ENCODE measurements at places on chromosomes 7 and 10.

GRCh38 chr10:47449979-47450378, 33.9 kb downstream of the ANXA8 start:
- no peak for DNase-seq

- no peak for DNase-seq
Measured at GRCh38 chr10:98267894-98268693, at the start of gene LOXL4. LOXL4 (minus strand) TSS chr10:98268194; CDS start chr10:98263019, 5,175 bp downstream.

DNA sequence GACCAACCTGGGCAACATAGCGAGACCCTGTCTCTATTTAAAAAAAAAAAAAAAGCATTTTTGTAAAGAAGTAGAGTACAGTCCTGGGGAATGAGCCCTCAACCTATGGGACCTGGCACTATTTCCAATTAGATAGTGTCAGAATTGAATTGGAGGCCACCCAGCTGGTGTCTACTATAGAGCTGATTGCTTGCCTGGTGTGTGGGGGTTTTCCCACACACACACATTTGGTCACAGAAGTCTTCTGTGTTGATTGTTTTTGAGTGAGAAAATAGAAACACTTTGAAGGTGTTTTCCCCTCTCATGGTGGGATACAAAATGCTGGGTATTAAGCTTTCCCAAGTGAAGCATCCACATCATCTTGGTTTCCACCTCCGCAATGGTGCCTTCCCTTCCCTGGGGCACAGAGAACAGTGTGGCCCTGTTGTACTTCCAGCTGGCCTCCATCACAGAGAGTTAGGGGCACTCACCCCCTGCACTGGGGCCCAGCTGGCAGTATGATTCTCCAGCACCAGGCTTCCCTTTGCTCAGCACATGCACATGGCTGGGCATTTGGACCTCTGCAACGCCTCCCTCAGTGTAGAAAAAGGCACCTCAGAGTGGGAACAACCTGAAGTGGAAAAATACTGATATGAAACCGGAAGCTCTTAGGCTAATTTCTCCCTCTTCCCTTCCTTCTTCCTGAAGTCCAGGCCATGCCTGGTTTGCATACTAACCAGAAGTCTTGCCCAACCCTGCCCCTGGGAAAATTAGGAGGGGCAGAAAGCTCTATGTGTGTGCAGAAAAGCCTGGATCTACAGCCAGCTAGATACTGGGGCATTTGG, 10.7 kb upstream of the NFKB2 start:
- DNase-seq = no peak

- no peak for DNase-seq
Measured at GRCh38 chr7:44060091-44060947, 5.0 kb downstream of the PGAM2 start.

DNA sequence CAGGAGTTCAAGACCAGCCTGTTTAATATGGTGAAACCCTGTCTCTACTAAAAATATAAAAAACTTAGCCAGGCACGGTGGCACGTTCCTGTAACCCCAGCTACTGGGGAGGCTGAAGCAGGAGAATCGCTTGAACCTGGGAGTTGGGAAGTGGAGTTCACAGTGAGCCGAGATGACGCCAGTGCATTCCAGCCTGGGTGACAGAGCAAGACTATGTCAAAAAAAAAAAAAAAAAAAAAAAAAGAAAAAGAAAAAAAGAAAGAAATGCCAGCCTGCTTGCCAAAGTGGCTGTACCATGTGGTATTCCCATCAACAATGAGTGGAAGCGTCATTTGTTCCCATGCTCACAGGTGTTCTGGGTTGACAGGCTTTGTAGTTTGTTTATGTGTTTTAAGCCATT, 43.3 kb upstream of the NPTX2 start:
- no peak for DNase-seq

- DNase-seq = no peak
Measured at GRCh38 chr10:114453576-114453975, 49.3 kb upstream of the AFAP1L2 start.

DNA sequence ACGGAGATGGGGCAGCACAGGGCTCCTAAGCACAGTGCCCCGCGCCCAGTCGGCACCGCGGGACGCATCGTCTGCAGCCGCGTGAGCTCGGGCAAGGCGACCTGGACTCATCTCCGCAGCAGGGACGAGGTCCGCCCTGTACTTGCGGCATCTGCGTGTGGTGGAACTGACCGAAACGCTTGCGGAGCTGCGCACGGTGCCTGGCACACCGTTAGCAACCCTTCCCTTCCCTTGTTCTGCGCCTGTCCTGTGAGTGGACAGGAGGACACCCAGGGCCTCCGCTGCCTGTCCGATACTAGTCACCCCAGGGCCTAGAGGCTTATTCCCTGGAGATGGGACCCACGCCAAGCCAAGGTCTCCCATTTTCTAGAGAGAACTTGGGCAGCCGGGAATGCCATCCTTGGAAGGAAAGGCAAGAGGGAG, 98.5 kb downstream of the WDR11 start:
- DNase-seq = no peak

- no peak for DNase-seq
Measured at GRCh38 chr7:29230871-29231345, 36.3 kb downstream of the CHN2 start.

DNA sequence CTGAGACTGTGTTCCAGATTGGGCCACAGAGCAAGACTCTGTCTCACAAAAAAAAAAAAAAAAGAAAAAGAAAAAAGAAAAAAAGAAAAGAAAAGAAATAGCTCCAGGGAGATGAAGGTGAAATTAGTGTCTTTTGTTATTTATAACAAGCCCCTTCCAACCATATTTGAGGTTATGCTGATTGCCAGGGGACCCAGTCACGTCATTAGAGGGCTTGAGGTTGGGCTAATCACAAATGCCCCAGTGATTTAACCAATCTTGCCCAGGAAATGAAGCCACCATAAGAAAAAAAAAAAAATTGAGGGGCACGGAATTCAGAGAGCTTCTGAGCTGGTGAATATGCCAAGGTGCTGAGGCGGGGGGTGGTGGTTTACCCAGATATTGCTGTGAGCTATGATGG, 11.3 kb upstream of the RNF216 start:
- DNase-seq = no peak

GRCh38 chr10:73517166-73517888, 21.5 kb upstream of the PPP3CB start:
- DNase-seq = no peak

GRCh38 chr10:131997366-131998049, 15.8 kb upstream of the BNIP3 start:
- no peak for DNase-seq

- DNase-seq = no peak
Measured at GRCh38 chr7:64630496-64630895, 35.4 kb upstream of the ZNF107 start.

GRCh38 chr7:132895231-132895630, 186.7 kb downstream of the CHCHD3 start:
- no peak for DNase-seq

DNA sequence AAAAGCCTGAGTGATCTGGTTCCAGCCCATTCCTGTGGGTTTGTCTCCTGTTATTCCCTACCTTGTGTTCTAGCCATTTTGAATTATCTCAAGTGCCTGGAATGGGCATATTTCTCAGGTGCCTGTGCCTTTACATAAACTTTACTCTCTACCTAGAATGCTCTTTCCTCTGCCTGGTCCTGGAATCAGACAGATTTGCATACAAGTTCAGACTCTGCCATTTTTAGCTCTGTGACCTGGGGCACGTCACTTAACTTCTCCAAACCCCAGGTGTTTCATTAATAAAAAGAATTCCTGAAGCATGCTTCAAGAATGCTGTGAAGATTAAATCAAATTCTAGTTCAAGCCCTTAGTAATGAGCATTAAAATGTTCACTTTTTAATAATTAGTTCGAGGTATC, 7.8 kb downstream of the DCLRE1A start:
- DNase-seq = no peak

DNA sequence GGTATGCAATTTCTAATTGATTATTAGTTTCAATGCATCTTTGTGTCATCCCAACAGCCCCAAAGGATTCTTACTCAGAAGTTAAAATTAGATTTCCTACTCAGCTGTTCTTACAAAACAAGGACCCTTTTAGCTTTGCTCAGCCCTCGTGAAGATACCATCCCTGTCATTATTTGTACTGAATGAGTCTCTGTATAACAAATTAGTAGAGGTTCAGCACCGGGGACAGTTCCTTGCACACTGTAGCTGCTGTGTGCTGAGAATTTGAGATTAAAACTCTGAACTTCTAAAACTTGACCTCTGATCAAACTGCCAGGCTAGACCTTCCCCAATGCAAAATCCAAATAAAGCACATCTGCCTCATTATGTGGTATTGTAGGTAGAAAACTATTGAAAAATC, 299.1 kb downstream of the LHFPL3 start:
- no peak for DNase-seq

- DNase-seq = no peak
Measured at GRCh38 chr7:28036696-28037095, 143.9 kb downstream of the JAZF1 start.

DNA sequence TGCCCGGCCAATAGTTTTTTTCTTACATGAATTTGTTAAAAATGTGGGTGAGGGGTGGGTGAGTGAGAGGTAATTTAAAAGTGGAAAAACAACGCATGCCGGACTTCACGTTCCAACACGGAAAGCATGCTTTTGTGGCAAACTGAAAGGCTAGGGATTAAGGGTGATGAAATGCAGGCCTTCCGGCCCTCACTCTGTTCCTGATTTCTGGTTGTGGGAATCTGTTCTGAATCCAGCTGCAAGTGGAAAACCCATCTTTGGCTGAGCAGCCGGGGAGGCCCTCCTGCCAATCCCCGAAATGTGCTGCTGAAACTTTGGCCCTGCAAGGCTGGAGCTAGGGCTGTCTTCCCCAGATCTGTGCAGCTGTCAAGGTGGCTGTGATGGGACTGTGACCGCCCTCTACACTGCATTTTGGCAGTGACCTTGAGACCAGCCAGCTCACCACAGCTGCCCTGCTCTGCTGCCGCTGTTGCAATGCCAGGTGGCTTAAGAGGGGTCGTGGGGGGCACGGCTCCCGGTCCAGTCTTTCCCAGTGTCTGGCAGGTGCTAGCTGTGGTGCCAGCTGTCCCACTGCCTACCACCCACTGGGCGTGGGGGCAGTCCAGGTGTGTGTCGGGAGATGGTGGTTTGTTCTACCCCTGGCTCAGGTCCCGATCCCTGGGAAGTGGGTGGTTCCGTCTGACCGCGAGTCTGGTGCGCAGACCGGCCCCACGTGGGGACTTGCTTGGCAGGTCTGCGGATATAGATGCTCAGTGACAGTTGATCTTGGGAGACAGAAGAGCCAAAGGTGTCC, 39.0 kb downstream of the TET1 start:
- DNase-seq = no peak

DNA sequence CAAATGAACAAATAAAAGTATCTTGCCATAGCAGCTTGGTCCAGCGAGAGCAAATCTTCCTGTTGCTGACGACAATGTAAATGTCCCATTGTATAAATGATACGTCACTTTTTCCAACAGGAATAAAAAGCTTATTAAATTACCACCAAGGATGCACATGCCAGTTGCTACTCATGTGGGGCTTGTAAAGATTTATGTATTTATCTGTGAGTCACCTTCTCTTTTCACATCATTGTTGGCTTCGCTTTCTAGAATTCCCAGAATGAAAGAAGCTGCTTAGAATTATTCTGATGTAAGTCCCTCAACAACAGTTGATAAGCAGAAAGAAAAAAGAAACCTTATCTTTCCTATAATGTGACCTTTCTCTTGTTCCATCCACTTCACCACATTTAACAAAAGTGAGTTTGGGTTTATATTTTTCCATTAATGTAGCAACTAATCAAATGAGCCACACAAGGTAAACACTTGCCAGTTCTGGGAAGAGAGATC, 22.4 kb downstream of the DNAJC12 start:
- DNase-seq = no peak

- DNase-seq = no peak
Measured at GRCh38 chr7:134514663-134515062, 12.7 kb upstream of the AKR1B10 start.

- DNase-seq = no peak
Measured at GRCh38 chr7:8592167-8592566, 158.8 kb downstream of the NXPH1 start.

GRCh38 chr10:119919826-119920225, 27.3 kb downstream of the SEC23IP start:
- DNase-seq = no peak

DNA sequence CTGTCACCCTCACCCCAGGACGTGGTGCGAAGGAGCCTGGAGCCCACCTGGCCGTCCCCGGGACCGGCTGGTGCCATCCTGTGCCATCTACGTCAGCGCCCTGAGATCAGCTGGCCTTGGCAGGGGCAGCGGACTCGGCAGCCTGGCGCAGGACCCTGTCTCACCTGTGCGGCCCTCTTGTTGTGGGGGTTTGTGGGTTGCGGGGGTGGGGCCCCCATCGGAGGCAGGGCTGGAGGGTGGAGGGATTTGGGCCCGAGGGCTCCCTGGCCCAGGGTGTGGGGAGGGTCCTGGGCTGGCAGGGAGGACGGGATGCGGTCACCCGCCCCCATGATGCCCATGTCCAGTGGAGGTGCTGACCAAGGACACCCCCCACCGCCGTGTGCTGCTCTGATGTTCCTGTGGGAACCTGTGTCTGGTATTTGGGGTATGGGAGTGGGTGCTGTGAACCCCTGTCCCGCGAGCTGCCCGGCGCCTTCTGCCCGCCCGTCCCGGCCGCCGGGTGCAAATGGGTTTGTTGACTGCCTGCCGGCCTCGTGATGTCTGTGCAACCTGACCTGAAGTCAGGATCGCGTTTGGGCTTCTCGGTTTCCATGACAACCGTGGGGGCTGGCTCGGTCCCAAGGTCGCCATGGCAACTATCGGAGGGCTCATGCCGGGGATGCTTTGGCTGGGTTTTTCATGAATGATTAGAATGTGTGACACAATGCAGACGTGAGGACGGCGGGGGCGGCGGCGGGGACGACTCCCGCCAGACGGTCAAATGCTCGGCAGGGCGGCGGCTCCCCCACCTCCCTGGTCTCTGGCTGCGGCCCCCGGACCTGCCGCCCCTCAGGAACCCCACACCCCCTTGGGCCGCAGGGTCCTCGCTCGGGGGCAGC, 7.3 kb downstream of the MAFK start:
- no peak for DNase-seq

- no peak for DNase-seq
Measured at GRCh38 chr10:34121125-34121753, 693.9 kb downstream of the PARD3 start.

DNA sequence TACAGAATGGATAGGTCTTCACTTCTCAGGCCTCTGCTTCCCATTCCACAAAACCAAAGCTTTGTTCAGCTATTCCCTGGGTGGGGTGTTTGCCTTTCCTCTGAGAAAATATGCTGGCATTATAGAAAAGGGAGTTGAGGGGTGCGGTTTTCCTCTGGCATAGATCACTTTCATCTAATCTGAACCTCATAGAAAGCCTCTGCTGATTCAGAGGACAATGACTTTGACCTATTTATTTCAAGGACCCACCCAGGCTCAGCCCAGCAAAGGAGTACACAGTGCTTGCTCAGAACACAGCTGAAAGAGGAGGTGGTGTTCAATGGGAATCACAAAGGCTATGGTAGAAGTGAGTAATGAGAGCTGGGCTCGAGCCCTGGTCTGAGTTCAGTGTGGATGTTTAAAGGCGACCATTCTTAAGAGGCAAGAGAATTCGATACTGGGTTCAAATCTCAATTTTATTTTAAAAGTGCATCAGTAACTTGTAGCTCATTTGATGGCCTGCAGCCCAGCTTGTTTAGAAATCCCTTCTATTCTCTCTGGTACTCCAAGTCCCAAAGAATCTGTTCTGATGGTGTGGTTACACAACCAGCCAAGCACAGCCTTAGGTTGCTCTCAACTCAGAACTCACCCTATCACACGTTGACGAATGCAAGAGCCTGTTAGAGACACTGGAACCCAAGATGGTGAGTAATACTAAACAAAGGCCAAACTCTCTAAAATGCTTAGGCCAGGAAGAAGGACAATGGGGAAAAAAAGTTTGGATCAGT, 1012.8 kb downstream of the LRMDA start:
- DNase-seq = no peak

- no peak for DNase-seq
Measured at GRCh38 chr7:44084701-44085100, 2.4 kb upstream of the POLM start.
